Fibroblast of skin of right biceps (primary cell): ENCODE measurements at places on chromosomes 4 and X.

GRCh38 chr4:138103597-138104283 lies 138.4 kb downstream of the SLC7A11 start:
- DNase-seq = no peak

- DNase-seq = peak; percentile 10
These were observed 57.1 kb downstream of the MAP7D2 start for GRCh38 chrX:20059467-20060128.

GRCh38 chrX:146433771-146434170 lies 375.8 kb upstream of the CXorf51B start:
- no peak for DNase-seq

DNA sequence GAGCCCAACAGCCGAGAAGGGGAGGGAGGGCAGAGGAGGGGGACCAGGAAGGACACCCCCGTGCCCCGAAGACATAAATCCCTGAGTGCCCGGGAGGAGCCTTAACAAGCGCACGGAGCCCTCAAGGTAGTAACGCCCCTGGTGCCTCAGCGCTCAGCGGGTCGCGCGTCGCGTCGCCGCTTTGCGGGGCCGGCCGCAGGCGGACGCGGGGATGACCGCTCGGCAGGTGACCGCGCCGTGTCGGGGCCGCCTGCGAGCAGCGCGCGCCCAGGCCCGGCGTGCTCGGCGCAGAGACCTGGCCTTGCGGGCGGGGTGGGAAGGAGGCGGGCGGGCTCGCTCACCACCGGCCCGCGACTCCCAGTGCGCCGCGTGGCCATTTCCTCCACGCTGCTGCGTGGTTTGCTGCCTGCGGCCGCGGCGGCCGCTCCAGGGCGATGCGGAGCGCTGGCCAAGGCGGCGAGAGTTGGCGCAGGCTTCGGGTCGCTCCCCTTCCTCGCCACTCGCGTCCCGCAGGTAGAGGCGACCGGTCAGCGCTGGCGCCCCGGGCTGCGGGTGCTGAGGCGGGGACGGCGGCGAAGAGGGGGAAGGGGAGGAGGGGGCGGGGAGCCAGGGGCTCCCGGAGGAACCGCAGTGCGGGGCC lies 632 bp downstream of the CCSER1 start:
- DNase-seq = no peak

DNA sequence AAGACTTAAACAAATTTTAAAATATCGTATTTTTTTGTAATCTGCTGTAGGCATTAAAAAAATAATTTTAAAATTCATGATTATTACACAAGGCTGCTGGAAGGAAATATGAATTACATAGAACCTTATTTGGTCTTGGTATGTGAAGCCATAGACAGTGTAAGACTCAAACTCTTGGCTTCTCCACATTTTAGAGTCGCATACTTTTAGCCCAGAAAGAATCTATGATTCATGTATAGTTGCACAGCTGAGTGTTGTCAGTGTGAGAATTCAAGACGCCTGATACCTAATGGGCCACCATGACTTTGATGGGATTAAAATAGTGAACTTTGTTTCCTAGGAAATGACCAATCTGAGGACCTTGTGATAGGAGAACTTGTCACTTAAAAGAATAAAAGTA lies 1.4 kb downstream of the INTU start:
- peak; percentile 91 for DNase-seq

DNA sequence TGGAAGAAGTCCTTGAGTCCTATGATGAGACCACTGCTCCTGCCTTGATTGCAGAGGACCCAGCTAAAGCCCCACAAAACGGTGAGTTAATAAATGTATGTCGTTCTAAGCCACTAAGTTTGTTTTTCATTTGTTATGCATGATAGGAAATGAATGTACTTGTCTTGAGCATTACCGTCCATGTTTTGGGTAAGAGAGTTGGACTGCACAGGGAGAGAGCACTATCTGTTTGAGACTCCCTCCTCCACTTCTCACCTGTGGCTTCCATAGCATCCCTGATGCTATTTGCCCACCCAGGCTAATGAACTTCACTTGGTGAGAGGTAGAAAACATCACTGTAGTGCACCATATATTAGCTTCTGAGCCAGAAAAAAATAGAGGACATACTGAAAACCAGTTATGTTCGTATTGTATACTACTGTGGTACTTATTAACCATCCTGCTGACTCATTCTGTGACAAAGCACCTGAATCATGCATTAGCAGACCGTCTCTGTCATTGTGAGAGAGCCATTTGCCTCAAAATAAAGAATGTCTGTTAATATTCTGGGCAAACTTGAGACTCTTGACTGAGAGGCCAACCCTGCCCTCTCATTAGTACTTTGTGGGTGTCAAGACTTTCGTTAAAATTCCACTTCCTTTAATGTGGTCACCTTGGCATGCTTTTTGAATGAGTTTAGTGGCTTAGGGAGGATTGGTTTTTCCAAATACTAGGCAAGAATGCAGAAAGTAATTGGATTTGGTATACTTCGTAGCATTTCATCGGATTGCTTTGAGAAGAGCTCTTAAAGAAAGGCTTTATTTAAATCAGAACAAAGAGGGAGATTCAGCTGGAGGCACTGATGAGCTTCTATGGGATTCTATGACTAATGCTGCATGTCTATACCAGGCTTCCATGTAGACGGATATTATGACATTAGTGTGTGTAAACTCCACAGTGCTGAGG lies 99.3 kb upstream of the GRPR start:
- DNase-seq = peak; percentile 81

DNA sequence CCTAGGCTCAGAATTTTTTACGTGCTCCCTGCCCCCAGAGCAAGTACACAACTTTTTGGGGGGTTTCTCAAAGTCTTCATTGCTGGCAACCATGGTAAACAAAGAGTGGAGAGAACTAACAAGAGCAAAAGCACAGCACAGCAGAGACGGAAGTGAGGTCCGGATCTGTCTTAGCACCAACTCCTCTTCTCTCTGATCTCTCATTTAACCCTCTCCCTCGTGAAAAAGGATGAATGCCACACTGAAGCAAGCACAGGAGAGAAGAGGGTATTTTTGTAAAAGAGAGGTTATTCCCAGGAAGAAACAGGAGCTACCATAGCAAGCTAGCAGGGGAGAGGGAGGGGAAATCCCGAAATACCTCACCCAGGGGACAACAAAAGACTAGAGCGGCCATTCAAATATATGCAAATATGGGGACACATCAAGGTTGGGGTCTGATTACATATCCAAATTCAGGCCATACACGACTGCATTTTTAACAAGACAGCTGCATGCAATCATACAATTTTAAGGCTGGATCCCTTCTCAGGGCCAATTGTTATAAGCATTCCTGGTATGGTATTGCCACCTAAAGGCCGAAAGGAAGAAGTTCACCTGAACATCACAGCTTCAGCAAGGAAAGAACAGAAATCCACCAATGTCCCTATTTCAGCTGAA lies 46.6 kb downstream of the CD40LG start:
- DNase-seq = peak; percentile 47
